Fibroblast of skin of right biceps (primary cell): ENCODE measurements at places on chromosomes 13 and 19.

DNA sequence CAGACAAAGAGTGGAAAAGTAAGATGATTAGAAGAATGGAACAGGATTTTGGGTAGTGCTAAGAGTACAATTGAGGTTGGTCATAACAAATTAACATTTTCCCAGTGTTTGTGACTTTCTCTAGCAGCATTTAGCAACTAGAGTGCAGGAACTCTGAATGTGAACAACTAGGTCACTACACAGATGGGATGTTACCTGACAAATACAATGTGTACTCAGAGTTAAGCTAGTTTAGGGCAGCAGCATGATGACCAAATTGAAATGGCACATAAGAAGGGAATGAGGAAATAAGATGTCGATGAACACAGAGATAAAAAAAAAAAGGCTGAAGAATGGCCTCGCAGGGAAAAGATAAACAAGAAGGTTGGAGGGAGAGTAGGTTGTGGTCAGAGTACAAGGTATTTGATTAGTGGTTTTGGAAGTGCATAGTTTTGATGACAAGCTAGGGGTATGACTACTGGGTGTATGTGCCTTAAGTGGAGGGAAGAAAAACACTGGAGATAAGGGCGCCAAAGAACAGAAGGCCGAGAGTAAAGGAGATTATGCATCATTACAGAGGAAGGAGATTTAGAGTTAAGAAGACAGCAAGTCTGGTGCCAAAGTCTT lies 381.1 kb downstream of the FGF14 start:
- no peak for DNase-seq

DNA sequence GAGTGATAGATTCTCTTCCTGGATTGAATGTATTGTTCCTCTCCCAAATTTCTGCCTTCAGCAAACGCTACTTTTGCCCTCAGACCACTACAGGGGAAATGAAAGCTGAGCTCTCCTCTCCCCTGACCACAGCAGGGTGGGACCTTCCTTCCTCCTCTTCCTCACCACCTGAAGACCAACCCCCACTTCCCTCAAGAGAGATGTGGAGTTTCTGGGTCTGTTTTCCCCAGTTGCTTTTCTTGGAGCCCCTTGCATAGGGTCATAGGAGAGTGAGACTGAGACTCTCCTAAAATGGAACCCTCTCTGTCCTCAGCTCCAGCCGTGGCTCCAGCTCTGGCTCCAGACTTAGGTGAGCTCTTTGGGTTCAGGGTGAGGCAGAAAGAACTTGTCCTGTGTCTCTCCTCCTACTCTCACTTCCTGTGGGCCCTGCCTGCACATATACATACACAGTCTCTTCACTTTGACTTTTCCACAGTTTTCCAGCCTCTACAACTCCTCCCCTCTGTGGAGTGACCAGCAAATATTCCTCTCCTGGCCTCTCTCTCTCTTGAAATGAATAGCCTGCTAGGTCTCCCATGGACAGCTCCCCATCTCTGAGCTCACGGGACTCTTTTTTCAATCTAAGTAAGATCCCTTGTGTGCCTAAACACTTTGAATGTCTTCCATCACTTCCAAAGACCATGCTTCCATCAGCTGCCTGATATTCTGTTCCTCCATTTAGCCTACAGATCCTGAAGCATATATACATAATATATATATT lies 19.2 kb upstream of the ZNF175 start:
- no peak for DNase-seq

DNA sequence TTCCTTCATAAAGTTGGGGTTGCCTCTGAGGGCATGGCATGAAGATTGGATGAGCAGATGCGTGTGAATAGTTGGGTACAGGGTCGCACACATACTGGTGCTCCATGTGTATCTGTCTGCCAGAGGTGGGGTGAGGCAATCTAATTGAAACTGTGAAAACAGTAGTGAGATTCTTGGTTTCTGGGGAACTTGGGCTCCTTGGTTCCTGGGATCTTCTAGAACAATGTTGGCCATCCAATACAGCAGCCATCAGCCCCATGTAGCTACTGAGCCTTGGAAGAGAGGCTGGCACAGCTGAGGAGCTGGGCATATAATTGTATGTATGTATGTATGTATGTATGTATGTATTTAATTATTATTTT lies 616 bp downstream of the FCHO1 start:
- DNase-seq, result no peak

DNA sequence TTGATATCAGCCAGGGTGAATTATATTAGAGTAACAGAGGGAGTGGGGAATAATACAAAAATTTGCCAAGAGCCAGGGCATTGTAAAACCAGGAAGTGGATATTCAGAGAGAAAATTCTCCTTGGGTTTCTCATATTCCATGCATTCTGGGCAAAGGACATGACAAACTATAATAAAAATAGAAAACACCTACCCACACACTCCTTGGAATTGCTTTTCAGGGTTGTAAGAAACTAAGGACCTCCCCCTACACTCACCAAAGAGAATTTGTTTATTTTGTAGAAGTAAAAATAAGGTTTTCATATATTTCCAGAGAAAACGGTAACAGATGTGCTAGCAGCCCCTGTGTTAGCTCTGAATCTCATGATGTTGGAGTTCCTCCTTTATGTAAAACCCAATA lies 649.6 kb downstream of the SLITRK1 start:
- DNase-seq, result peak; percentile 20

GRCh38 chr13:43158516-43158915 lies 135.1 kb downstream of the DNAJC15 start:
- DNase-seq, result no peak

DNA sequence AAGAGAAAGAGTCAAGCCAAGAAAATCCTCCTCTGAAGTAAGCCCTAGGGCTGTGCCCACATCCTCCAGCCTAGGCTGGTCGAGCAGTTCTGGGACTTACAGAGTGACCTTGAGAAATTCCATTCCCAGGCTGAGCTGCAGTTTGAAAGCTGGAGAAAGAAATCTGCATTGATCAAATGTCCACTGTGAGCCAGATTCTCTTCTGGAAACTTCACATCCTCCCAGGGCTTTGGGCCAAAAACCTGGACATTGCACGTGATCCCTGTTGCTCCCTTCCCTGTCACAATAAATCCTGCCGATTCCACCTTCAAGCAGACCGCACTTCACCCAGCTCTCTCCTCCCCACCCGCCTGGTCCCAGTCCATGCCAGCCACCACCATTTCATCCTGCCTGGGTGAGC lies 15.7 kb downstream of the TMEM143 start:
- DNase-seq, result no peak

GRCh38 chr19:37251308-37252229 lies 33.6 kb downstream of the ZNF383 start:
- DNase-seq, result peak; percentile 92

GRCh38 chr19:38528931-38529330 lies 88.8 kb downstream of the MAP4K1 start:
- no peak for DNase-seq
